ENCODE measurements at places on chromosomes 7 and 10.

GRCh38 chr10:108362296-108362695 lies 1197.8 kb upstream of the SORCS1 start:
- DNase-seq = no peak

DNA sequence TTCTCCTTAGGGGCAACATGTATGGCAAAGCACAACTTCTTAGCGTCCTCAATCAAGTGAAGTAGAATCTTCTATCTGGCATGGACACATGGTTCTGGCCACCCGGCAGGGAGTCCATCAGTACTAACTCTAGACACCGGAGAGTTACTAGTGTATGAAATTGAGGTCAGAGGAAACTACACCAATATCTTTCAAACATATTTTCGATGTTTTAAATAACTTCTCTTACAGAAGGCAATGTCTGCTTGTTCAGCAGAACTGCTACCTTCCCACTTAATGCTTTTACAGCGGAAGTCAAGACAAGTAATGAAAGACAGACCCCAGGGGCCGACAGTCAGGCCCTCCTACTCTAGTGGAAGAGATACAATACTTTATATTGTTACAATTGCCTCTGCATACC lies 89.9 kb downstream of the RNF216 start:
- peak; percentile 88 for DNase-seq

DNA sequence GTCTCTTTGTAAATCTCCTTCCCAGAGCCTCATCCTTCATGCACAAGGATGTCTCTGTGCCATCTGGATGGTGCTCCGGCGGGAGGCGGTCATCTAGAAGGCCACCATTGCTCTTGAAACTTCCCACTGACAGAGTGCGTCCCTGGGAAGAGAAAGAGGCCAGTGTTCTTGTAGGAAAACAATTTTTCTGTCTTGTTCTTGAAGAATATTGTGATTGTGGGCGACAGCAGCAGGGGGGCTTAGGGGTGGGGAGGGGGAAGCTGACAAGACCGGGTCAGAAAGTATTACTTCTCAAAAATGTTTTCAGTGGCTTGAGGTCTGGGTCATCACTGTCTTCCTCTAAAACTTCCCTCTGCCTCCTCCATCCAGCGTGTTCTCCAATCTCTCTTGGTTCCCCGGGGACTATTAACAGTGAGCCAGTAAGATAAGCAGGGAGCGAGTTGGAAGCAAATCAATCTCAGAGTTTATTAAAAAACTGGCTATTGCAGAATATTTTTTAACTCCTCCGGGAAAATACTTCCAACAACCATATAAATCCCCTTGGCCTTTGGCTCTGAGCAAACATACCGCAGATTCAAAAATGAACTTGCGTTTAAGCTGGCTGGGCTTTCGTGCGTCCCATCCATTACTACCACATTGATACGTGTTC lies 597.8 kb upstream of the MGMT start:
- no peak for DNase-seq

DNA sequence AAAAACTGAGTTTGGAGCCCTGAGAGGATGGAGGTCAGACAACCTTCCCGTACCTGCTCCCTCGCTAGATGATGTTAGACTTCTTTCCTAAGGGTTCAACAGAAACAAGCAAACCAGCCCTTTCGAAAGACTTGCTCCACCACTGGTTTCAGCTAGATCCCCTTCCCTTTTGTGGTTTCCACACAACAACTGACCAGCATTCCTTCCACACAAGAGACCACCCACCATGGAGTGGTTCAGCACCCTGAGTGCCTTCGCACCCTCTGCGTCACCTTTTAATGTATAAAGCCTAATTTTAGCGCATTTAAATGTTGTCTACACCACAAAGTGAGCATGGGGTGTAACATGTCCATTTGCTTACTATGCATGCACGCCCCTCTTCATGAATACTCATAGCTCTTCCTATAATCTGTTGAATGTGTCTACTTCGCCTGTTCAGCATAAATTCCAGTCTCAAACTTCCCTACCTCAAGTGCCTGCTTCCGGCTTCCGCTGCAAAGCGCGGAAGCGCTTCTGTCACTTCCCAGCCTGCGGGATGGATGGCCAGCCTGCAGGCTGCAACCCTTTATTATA lies 69.0 kb downstream of the TACC2 start:
- DNase-seq = no peak

DNA sequence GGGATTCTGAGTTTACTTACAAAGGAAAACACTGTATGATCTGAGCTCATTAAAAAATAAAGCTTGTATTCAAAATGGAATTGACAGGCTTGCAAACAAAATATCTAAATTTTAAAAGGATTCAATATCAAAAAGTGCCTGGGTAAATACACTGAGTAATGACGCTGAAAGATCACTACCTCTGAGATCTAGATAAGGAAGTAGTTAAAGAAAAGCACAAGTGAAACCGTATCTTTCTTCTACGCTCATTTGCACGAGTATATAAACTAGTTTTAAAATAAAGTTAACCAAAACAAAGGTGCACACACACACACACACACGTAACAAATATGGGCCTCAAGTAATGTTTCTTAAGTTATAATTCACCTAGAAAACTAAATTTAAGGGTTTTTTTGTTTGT lies 93.4 kb downstream of the SNX13 start:
- no peak for DNase-seq

DNA sequence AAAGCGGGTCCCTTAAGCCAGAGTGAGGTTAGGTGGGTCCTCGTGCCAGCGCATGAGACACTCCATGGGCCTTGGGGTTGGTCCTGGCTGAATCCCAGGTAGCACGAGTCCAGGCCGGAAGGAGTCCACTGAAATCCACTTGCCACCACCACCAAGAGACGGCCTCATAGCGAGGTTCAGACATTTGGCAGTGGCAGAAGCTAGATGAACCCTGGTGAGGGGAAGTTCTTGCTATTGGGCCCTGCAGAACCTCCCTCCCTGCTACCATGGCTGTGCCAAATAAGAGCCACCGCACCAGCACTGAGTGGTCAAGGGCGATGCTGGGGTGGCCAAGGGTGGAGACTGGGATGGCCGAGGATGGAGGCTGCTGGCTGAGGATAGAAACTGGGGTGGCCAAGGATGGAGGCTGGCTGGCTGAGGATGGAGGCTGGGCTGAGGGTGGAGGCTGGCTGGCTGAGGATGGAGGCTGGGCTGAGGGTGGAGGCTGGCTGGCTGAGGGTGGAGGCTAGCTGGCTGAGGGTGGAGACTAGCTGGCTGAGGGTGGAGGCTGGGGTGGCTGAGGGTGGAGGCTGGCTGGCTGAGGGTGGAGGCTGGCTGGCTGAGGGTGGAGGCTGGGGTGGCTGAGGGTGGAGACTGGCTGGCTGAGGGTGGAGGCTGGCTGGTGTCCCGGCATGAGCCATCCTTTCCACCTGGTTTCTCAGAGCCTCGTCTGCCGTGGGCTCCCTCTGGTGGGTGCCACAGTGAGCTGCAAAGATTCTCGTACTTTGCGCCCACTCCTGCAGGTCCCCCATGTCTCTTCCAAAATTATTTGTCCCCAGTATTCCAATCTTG lies 88.2 kb downstream of the ELFN1 start:
- DNase-seq = peak; percentile 16

DNA sequence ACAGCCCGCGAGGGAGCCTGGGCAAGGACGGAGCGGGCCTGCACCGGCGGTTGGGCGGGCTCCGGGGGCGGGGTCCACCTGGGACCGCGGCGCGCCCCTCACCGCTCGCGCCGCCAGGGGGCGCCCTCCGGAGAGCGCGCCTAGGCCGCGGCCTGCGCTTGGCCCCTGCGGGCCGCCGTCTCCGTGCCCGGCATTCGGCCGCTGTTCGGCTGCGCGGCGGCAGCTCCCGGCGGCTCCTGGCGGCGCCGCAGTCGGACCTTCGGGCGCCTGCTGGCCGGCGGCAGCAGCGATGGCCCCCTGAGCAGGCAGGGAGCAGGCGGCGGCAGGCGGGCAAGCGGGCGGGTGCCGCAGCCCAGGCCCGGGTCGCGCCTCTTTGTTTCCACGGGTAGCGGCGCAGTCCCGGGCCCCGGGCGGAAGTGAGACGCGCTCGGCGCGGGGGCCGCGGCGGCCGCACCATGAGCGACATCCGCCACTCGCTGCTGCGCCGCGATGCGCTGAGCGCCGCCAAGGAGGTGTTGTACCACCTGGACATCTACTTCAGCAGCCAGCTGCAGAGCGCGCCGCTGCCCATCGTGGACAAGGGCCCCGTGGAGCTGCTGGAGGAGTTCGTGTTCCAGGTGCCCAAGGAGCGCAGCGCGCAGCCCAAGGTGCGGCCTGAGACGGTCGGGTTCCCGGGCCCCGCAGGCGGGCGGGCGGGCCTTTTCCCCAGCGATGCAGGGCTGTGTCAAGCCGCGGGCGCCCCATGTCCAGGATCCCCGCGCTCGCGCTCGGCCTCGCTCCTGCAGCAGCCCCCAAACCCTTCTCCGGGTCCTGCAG lies at the start of gene INTS15:
Gene INTS15, plus strand, starts transcription at position 193 of the 816 bp plus-strand sequence. Its CDS starts 263 bp downstream, at position 456.
- DNase-seq = peak; percentile 76

DNA sequence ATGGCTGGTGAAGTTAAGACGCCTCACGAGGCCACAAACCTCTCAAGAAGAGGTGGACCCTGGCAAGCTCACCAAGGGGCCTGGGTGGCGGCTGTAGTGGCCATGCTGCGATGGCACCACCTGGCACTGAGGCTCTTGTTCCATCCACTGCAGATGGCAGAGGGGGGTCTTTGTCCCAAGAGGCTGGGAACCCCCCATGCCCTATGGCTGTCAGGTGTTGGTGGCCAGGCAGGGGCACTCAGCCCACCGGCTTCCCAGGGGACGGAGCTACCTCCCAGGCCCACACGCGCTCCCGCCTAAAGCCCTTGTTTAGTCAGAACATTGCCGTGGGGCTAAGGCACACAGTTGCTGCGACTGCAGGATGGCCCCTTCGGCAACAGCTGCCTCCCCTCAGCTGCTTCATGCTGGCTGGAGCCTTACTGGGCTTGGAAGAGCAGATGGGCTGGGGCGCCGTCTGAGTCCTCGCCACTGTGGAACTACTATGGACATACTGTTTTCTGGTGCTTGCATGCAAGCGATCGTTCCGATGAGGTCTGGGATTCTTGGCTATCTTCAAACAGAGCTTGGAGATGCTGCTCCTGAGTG lies 46.8 kb downstream of the DPYSL4 start:
- no peak for DNase-seq

DNA sequence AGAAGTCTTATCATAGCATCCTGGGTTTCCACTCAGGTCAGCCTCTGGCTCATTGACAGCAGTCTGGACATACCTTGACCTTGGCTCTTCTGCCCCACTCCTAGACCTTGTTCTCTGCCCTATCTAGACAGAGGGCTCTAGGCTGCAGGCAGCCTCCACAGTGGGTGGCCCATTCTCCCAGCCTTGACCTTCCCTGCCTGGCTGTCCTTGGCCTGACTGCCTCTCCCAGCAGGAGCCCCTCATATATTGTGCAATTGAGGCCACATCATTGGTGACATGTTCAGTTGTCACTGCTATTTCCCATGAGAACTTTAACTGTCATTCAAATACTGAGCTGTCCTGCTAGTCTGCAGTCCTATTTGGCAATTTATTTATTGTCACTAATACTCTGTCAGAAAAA lies 503.4 kb downstream of the PLXNA4 start:
- no peak for DNase-seq

DNA sequence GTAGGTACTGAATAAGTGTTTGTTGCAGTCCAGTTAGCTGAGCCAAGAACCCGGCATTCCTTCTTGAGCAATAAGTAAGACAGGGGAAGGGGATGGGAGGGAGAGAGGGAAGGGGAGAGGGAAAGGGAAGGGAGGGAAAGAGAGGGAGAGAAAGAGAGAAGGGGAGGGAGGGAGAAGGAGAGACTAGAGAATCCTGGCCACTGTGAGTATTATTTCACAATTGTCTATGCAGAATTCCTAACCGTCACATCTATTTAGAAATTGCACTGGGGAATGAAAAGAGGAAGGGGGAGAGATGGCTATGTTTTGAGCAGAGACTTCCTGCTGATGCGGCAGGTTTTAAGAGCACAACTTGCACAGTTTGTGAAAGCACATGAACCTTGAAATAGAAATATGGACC lies 251.4 kb upstream of the ZMIZ1 start:
- DNase-seq = no peak
